ENCODE measurements at places on chromosomes 6 and 20.
A peak's percentile ranks its signal among the peaks of the same experiment; 100 is the strongest.

GRCh38 chr20:34316196-34316814, 13.2 kb upstream of the AHCY start:
- DNase-seq = no peak

DNA sequence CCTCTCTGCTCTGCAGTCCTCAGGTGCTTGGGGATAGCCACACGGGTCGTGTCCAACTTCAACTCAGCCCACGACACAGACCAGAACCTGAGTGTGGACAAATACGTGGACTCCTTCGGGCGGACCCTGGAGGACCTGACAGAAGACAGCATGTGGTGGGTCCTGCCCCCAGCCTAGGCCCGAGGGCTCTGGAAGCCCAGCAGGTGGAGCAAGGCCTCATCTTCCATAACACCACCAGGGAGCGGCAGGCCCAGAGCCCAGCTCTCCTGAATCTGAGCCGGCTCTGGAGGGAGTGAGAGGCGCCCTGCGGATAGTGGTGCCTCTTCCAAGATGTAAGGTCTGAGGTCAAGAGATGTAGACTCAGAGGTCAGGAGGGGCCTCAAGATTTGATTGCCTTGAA, 19.6 kb downstream of the TGM6 start:
- DNase-seq = no peak

DNA sequence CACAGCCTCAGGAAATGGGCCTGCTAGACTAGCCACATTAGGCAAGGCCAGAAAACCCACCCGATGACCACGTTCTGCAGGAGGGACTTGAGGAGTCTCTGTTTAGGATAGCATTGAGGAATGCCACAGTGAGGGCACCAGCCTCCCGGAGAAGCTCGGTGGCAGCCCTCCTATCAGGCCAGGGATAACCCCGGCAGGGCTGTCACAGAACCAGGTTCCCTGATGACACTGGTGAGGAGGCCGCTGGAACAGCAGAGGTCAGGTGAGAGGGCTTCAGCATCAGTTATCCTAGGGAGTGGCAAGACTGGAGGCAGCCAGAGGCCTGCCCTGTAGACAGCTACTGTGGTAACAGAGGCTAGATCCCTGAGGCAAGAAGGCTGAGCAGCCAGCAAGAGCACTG, 157.6 kb downstream of the MYLK4 start:
- no peak for DNase-seq

DNA sequence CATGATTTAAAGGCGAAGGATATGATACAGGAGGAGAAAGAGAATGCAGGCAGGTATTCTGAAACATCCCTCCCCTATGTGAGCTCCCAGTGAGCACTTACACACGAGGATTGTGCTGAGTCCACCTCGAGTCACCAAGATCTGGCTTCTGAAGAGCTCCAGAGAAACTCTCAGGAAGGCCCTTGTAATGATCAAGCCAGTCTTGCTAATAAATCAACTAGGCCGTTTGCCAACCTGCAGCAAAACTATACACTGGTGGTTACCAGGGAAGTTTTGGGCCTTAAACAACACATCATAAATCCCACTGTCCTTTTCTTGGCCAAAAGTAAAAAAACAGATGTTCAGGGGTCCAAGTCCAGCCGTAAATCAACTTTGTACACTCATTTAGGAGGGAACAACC, 79.2 kb downstream of the STXBP5 start:
- no peak for DNase-seq

- DNase-seq = no peak
These were observed 348.4 kb downstream of the KIF16B start for GRCh38 chr20:16224836-16225235.

DNA sequence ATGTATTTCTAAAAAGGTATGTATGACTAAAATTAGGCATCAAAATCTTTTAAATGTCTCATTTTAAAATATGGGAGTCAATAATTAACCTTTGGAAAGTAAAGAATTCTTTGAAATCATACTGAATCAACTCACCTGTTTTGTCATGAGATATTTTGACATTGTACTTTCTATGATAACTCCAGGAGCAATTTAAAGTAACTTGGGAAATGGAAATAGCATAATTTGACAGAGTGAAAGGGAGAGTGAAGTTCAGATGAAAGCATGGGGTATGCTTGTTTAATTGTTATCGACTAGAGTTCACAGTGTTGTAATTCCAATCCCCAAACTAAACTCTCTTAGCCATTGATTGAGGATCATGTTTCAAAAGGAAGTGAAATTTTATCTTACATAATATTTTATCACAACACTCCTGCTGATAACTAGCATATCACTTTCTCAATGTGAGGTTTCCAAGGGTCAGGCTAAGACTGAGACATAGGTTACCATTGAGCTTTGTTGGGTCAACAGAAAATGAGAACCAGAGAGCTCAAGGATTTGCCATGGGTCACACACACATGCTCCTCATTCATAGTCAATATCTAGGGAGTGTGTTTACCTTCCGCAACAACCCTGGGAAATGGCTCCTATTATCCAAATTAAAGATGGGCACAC, 2.3 kb downstream of the GSTA1 start:
- DNase-seq = no peak

DNA sequence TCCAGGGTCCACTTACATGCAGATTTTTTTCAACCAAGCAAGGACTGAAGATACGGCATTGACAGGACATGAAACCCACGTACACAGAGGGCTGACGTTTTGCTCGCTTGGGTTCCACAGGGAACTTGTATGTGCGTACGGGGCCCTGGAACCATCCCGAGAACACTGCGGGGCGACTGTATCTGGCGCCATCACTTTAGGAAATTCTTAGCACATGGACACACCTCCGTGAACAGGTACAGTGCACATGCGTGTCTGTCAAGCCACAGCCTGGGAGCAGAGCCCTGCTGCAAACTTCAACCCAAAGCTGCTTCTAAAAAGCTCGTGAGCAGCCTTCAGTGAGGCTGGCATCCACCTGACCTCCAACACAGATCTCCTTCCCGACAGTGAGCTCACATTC, 37.3 kb downstream of the TAF4 start:
- DNase-seq = no peak

- no peak for DNase-seq
These were observed 207.7 kb upstream of the DTNBP1 start for GRCh38 chr6:15870333-15871043.

- no peak for DNase-seq
These were observed 140.1 kb upstream of the SPACA1 start for GRCh38 chr6:87907521-87907920.

DNA sequence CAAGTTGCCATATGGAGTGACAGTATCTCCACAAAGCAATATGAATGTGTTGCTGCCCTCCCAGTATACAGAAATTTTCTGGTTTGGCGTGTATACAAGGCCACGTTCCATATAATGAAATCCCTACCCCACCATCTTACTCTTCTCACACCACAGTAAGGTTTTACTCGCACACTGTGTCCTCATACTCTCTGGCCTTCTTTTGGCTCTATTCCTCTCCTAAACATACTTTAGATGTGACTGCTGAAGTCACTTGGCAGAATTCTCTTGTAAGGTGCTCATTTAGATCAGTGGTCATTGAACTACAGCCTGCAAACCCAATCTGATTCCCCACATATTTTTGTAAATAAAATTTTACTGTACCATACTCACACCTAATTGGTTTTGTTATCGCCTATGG, 123.2 kb downstream of the RFPL4B start:
- DNase-seq = no peak

GRCh38 chr20:43009532-43009931, 180.2 kb downstream of the PTPRT start:
- DNase-seq = no peak

DNA sequence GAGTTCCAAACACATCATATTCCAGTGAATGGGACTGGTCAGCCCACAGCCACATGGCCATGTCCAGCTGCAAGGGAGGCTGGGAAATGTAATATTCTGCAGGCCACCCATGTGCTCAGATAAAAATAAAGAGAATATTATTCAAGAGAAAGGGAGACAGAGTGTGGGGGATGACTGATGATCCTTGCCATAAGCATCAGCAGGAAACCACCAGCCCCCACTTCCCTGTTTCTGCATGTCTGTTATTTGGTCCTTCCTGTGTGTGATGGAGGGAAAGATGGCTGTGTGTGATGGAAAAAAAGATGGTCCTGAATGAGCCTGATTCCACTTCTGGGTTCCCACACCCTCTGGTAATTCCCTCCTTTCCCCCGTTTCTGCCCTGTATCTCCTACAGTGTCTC, 13.1 kb upstream of the RSPO4 start:
- no peak for DNase-seq

- no peak for DNase-seq
These were observed 3.2 kb upstream of the SEC23B start for GRCh38 chr20:18504479-18505060.

DNA sequence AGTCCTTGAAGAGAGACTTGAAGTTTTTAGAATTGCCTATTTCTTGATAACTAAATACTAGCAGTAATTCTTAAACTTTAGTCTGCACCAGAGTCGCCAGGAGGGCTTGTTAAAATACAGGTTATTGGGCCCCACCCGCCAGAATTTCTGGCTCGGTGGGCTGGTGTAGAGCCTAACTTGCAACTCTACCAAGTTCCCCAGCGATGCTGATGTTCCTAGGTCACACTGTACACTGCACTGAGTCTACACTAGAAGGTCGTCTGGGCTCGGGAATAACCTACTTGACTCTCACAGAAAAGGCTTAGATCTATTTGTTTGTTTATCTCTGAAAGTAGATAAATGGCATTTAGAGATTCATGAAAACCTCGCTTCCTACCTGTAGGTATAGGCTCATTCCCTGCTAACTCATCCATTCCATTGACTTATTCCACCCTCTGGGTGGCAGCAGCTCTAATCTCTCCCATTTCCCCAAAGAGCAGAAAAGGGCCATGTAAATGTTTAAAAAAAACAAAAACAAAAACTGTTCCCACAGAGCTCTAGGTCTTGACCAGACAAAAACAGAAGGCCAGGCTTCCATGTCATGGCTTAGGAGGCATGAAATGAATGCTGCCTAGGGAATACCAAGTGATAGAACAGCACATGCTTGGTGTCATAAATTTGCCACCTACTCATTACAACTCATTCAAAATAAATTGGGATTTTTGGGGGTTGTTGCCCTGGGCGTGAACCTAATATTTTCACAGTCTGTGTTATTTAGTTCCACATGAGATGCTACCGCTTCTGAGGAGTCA, 292.1 kb downstream of the ADGB start:
- DNase-seq = no peak

GRCh38 chr6:14638906-14639761, 521.6 kb downstream of the CD83 start:
- DNase-seq = no peak

DNA sequence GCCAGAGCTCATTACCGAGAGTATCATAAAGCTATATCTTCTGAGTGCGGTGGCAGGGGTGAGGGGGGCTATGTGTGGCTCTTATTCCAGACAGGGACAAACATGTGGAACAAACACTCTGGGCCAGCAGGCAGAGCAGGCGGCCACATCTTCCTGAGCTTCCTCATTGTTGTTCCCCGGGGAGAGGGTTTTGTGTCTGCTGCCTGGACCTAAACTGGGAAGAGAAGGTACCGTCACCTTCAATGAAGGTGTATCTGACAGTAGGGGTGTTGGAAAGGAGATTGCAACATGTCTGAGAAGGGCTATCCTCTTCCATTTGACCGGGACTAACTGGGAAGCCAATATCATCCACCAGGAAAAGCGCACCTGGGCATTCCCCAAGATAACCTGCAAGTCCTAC, 1.6 kb upstream of the TFAP2D start:
- no peak for DNase-seq

DNA sequence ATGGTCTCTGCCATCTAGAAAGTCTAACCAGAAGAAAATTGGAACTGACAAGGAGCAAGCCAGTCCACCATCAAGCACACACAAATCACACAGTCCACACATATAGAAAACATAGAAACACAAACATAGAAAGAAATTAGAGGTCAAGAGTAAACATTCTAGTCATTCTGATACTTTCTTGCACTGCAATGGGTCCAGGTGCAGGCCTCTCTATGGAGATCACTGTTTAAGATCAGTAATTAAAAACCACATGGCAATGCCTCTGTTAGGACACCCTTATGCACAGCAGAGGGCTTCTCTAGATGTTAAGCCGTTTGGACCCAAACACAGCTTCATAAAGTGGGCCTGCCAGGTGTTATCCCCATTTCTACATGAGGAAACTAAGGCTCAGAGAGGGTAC, 42.8 kb upstream of the SLC22A23 start:
- no peak for DNase-seq

GRCh38 chr20:6401893-6402557, 279.2 kb upstream of the FERMT1 start:
- no peak for DNase-seq

DNA sequence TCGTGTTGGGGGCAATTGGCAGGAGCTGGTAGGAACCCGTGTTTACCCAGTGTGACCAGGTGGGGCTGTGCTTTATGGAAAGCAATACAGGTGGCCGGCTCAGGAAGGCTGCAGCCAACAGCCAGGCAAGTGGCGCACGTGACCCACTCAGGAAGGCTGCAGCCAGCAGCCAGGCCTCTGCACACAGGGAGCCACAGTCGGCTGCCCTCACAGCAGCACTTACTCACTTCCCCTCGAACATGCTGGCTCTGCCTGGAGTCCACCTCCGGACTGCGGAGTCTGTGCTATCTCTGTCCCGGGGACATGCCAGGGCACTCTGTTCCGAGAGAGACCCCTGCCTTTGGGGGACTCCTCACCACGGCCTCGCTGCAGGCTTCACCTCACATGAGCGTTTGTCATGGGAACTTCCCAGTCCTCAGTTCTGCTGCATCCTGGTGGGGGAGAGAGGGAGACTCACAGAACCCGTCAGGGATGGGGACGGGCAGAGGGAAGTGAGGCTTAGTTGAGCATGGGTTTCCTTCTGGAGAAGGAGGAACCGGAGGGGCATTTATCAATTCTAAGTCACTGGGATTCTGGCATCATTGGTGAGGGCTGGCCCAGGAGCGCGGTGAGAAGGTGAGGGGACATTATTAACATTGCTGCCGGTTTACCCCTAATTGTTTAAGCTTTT, 76.8 kb downstream of the TTLL2 start:
- peak; percentile 16 for DNase-seq

DNA sequence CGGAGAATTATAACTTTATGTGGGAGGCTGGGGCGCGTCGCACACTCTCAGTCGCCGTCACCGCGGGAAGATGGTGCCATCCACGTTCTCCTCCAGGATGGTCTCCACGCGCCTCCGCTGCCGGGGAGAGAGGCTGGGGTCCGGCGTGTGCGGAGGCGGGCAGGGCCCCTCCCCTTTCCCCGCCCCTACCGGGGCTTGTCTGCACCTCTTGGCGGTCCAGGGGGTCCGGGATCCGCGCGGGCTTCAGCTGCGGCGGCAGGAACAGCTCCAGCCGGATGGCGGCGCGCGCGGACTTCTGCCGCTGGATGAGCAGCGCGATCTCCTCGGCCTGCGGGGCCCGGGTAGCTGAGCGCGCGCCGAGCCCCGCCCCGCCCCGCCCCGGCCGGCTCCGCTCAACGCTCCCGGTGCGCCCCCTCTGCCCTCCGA, 807 bp downstream of the LKAAEAR1 start:
- DNase-seq = peak; percentile 90

DNA sequence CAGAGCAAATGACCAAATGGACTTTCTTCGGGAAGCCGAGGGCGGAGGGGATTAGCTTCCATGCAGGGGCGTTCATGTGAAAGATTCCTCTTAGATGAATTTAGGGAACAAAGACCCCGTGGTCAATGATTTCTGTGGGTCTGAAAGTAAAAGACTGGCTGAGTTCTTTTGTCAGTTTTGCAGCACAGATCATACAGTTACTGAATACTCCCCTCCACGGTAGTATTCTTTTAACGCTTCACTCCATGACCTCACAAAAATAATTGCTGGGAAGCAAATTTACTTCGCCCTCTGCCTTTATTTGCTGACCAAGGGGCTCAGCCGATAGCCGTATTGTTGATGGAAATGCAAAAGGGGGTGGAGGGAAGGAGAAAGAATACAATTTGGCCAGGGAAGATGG, 86.0 kb upstream of the SALL4 start:
- DNase-seq = no peak

GRCh38 chr6:32254761-32255198, 30.9 kb upstream of the NOTCH4 start:
- no peak for DNase-seq

- DNase-seq = no peak
These were observed 15.7 kb upstream of the FAM83C start for GRCh38 chr20:35307666-35308653.

Data from glutamatergic neuron (in vitro differentiated cells).